ENCODE measurements at places on chromosomes 4 and X. TPM values are rescaled to one million over a fixed set of nuclear protein-coding genes. Genes with fewer than 3 reads are reported as not detected.
A peak's percentile ranks its signal among the peaks of the same experiment; 100 is the strongest.

SPATA4 gene
- not detected for total RNA-seq

GRPR gene
- total RNA-seq, result 0.19 TPM

ZAR1 gene
- total RNA-seq, result not detected

RAB41 gene
- not detected for total RNA-seq

SPANXB1 gene
- not detected for total RNA-seq

FAM9C gene
- 0.38 TPM for total RNA-seq

LINC00632 gene
- 187 TPM for total RNA-seq

KLHL13 gene
- total RNA-seq, result 6.0 TPM

CCNB3 gene
- 0.41 TPM for total RNA-seq

HSFX2 gene
- not detected for total RNA-seq

TBX22 gene
- total RNA-seq, result 0.38 TPM

CYTL1 gene
- total RNA-seq, result 0.81 TPM

RRH gene
- not detected for total RNA-seq

DNA sequence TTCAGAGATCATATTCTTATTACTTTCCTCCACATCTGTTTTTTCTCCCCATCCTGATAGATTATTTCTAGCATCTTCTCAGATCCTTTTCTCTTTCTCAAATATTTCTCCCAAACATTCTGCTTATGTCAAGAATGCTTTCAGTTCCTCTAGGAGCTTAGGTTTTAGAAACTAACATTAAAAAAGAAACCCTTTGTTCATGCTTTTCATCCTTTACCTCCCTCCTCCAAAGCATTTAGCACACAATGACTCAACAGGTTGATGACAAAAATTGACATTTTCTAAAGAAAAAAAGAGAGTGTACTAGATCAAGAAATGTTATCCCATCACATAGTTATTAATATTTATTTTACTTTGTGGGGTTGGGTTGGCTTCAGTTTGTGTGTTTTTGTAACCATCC lies 16.5 kb upstream of the ALB start:
- no peak for DNase-seq

DNA sequence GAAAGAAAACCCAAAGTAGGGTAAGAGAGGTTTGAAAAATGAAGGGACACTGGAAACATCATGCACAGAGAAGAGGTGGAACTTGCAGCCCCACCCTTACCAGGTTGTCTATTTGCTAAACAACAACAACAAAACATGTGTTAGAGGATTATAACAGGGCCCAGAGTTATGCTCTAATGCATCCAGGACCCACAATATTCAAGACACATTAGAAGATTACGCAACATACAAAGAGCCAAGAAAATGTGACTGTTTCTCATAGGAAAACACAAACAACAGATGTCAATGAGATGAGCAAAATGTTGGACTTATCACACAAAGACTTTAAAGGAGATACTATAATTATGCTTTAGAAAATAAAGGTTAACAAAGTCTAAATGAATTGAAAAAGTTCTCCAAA lies 128.5 kb downstream of the LRBA start:
- no peak for DNase-seq

- DNase-seq, result no peak
These were observed 12.8 kb upstream of the DUSP9 start for GRCh38 chrX:153634236-153634635.

GRCh38 chr4:17366496-17366895 lies 145.4 kb downstream of the QDPR start:
- no peak for DNase-seq

- no peak for DNase-seq
These were observed 63.1 kb downstream of the SLC10A7 start for GRCh38 chr4:146458594-146458993.

DNA sequence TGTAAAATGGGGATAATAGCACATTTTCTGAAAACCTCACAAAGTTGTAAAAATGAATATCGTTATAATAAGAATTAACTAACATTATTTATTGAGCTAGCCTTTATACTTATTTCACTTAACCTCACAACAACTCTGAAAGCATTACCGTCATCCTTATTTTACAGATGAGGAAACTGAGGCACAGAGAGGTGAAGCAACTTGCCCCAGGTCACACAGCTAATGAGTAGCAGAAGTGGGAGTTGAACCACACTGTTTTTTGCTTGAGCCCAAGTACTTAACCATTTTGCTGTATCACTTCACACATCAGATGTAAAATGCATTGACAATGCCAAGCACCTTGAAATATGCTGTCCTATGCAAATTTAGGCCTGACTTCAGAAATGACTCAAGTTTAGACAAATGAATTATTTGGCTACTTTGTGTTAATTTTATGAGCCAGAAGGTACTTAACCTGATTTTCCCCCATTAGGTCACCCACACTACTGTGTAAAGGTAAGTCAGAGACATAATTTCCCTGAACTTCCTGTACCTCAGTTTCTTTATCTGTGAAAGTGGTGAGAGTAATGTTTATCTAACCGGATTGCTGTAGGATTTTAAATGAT lies 23.1 kb downstream of the CD40LG start:
- no peak for DNase-seq

GRCh38 chr4:88937081-88937480 lies 119.9 kb downstream of the FAM13A start:
- DNase-seq, result no peak

DNA sequence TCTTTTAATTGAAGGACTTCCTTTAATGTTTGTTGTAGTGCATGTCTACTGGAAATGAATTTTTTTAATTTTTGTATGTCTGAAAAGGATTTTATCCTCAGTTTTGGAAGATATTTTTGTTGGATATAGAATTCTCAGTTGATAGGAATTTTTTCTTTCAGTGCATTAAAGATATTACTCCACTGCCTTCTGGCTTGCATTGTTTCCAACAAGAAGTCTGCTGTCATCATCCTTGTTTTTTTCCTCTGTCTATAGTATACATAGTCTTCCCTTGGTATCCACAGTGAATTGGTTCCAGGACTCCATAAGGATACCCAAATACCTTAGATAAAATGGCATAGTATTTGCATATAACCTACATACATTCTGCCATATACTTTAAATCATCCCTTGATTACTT lies 33.5 kb downstream of the SCD5 start:
- no peak for DNase-seq

DNA sequence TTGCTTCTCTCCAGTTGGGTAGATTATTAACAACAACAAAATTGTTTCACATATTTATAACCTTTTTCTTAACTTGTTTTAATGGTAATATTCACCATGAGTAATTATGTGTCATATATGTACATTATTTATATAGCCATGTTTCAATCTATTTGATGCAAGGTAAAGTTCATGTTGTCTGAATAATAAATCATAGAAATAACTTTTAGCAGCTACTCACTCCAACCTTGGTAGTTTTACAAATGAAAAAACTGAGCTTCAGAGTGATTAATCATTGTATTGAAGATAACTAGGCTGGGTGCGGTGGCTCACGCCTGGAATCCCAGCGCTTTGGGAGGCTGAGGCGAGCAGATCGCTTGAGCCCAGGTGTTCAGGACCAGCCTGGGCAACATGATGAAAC lies 46.0 kb downstream of the TMA16 start:
- no peak for DNase-seq

GRCh38 chrX:69028006-69028760 lies 137.1 kb downstream of the PJA1 start:
- DNase-seq, result no peak

GRCh38 chr4:97330917-97331316 lies 812.4 kb downstream of the STPG2 start:
- no peak for DNase-seq

DNA sequence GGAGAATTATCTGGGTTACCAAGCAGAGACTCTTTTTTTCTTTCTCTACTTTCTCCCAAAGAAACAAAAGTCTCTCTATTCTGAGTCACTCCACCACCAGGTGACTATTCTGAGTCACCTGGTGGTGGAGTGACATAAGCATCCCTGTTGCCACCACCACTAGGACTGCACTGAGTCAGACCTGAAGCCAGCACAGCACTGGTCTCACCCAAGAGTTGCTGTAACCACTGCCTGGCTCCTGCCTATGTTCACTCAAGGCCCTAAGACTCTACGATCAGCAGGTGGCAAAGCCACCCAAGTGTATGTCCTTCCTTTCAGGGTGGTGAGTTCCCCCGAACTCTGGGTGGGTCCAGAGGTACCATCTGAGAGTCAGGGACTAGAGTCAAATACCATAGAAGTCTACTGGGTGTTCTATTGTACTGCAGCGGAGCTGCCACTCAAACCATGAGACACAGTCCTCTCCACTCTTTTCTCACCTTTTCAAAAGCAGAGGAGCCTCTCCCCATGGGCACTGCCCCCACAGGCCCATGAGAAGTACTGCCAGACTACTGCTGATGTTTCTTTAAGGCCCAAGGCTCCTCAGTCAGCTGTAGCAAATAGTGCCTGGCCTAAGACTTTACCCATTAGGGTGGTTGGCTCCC lies 209.6 kb upstream of the IRS4 start:
- DNase-seq, result no peak

- DNase-seq, result peak; percentile 55
These were observed 389.1 kb upstream of the PCDH7 start for GRCh38 chr4:30330894-30331652.

DNA sequence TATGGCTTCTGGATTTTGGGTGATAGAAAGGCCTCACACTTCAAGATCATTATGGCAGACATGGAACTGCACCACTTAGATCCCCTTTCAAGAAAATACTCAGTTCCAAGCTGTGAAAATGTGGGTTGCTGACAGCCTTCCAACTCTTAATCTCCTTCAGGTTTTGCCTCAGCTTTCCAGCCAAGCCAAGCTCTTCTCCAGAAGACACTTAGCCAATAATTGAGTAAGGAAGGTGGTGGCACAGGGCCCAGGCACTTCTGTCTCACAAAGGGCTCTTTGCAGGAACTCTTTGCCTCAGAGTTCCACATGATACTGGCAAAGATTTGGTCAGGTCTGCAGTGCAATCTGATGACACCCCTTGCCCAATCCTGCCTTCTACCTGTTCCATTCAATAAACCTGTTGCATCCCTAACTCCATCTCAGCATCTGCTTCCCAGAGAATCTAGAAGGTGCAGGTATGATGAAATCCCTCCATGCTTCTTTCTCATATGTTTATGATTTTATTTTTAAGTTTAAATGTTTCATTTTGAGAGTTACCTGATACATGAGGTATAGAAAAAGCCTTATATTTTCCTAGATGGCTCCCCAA lies 30.6 kb downstream of the ANXA5 start:
- DNase-seq, result peak; percentile 72

DNA sequence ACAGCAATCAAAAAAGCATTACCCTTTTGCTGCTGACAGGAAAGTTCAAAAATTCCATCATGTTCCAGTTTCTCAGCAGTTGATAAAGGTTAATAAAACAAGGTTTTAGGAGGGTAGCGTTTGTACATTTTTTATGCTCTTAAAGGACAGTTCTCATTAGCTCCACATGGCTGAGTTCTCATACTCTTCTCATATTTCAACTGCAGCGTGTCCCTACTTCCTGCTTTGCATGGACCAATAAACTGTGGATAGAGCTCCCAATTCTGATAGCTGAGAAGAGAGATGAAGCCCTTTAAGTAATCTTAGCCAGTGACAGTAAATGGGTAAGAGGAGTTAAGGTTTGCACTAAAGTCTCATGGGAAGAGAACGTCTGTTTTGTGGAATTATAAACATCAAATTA lies 53.5 kb downstream of the SPANXA2 start:
- no peak for DNase-seq

GRCh38 chrX:77572322-77572721 lies 125.1 kb downstream of the FGF16 start:
- DNase-seq, result no peak

GRCh38 chr4:161005746-161006145 lies 1158.1 kb downstream of the FSTL5 start:
- DNase-seq, result no peak

DNA sequence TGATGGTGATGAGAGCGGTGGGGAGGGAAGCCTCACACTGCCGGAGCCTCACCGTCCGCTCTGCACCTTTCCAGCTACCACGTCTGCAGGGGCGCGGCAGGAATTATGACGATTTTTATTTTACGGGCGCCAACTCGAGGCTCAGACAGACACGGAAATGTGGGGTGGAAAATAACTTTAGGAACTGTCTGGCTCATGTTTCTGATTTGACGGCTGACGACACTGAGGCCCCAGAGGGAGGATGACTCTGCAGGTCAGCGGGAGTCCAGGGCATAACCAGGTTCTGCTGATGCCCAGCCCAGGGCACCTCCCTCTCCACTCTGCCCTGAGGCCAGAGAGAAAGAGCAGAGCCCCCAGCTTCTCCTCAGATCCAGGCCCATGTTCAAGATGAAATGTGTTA lies 43.9 kb downstream of the C4orf50 start:
- DNase-seq, result no peak

DNA sequence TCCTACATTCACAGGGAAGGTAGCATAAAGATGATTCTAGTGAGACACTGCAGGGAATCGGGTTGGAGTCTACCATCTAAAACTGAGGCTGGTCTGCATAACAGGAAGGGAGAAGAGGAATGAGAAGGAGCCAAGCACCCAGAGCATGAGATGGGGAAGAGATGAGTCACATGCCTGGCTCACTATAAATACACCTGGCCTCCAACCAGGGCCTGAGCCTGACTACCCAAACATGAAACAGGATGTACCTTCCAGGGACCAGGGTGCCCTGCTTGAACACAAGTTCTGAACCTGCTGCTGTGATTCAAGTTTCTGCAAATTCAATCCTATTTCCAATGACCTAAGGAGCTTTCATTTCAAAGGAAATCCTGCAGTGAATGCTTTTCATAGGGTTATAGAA lies 24.9 kb downstream of the CD99L2 start:
- no peak for DNase-seq

DNA sequence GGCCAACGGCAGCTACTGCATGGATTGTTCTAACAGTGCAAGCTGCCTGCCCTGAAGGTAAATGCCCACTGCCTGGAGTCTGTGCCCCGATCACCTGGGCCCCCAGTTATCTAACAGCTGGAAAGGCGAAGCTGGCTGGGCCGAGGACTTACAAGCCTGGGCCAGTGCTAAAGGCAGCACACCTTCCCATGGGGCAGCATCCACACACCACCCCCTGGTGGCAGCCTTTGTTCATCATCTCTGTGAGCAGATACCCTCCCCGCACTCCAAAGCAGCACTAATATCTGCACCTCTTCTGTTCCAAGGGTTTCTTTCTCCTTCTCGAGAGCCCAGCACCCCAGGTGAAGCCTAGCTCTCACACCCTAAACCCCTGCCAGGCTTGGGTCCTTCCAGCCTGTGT lies 7.6 kb downstream of the SLC2A9 start:
- DNase-seq, result no peak
